ENCODE measurements at places on chromosomes 5 and 9. TPM values are rescaled to one million over a fixed set of nuclear protein-coding genes. Genes with fewer than 3 reads are reported as not detected.

DNA sequence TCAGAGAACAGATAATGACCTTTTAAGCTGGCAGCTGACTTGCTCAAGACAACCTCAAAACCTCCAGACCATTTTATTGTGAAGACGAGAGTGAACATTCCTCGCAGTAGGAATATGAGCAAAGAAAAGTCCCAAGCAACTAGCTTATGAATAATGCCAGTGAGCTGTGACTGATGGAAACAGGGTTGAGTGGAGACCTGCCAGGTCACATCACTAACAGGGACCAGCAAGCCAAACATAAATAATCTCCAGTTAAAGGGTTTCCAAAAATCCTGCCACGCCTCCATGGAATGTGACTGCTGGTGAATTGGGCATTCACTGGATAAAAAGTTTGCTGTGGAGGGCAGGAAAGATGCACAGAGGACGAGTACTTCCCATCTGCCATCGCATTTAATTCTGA, 185.4 kb downstream of the CRB2 start:
- no peak for DNase-seq

DNA sequence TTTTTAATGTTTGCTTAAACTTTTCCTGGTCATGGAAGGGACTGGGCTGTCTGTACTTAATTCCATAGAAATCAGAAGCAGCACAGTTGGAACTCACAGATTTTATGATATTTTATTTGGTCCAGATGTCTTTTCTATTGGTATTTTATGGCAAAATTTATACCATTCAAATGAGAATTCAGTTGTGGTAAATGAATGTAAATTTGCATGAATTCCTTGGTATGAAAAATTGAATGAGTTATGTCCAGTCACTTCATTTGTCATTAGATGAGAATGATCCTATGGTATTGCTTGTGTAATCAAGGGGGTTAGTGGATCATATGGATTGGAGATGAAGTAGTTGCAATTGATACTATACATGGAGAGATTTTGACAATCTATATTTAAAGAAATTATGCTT, 188.0 kb downstream of the KDM4C start:
- no peak for DNase-seq

DNA sequence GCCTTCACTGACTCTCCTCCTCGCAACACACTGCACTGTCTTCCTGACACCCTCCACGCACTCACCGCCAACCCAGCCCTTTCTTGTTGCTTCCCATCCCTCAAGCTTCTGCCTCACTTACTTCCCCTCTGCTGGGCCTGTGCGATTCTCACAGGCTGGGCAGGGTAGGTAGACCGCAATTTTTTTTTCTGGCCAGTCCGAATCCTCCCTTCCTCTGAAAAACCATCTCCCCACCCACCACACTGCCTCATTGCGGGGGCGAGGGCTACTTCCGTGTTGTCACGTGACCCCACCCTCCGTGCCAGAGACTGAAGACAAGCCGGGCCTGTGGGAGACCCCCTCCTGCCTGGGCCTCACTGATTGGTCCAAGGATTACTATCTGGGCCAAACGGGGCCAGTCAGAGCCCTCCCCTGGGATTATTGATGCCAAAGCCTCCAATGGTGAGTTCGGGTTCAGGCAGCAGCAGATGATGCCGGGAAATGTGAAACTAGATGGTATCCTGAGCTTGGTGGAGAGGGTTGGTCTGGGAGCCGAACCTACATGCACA, 73.1 kb downstream of the STK10 start:
- DNase-seq = no peak

GRCh38 chr5:333945-334344, 12.4 kb downstream of the AHRR start:
- DNase-seq = no peak

GRCh38 chr9:3700772-3701171, 175.0 kb upstream of the RFX3 start:
- DNase-seq = no peak

The SLC45A2 gene
- not detected for total RNA-seq

The ENC1 gene
- total RNA-seq = 90.5 TPM

The IL7R gene
- 1.6 TPM for total RNA-seq

All from epithelial cell of proximal tubule (primary cell).